Hepatic stellate cell (primary cell): ENCODE measurements at places on chromosomes 1 and 21.

GRCh38 chr1:44609412-44609767 is 64.9 kb downstream of the TMEM53 start:
- peak; percentile 47 for DNase-seq

- peak; percentile 66 for DNase-seq
Observed at GRCh38 chr21:36437745-36438128, 42.2 kb downstream of the CLDN14 start.

- DNase-seq = no peak
Observed at GRCh38 chr1:7068552-7068951, 283.3 kb downstream of the CAMTA1 start.

DNA sequence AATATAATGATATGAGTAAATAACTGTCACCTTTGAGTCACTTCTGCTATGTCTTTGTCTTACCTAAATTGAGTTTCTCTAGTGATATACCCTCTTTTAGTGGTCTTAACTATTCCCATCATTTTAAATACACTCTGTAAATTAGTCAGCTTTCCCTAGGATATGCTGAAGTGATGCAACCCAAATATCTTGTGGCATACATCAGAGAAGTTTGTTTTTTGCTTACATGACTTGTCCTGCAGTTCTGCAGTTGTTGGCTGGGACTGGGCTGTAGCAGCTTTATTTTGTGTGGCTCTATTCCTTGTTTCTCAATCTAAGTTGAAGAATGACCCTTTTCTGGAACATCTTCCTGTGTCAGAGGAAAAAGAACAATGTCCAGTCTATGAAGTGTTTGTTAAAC is 76.4 kb downstream of the TTC3 start:
- DNase-seq = peak; percentile 14

DNA sequence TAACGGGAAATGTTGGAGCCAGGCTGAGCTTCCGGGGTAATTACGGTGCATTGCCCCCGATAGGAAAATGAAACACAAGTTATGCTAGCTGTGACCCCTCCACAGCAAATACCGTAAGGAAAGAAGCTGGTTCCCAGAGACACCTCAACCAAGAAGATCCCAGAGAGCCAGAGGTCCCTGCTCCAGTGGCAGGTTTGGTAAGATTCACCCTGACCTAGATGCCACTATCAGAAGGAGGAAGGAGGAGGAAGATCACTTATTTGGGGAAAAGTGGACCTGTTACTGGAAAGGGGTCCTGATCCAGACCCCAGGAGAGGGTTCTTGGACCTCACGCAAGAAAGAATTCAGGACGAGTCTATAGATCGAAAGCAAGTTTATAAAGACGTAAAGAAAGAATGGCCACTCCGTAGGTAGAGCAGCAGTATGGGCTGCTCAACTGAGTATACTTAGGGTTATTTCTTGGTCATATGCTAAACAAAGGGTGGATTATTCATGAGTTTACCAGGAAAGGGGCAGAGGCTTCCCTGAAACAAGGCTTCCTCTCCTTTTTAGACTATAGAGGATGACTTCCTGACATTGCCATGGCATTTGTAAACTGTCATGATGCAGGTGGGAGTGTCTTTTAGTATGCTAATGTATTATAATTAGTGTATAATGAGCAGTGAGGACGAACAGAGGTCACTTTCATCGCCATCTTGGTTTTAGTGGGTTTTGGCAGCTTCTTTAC is 7.5 kb upstream of the CAPN9 start:
- DNase-seq = no peak

DNA sequence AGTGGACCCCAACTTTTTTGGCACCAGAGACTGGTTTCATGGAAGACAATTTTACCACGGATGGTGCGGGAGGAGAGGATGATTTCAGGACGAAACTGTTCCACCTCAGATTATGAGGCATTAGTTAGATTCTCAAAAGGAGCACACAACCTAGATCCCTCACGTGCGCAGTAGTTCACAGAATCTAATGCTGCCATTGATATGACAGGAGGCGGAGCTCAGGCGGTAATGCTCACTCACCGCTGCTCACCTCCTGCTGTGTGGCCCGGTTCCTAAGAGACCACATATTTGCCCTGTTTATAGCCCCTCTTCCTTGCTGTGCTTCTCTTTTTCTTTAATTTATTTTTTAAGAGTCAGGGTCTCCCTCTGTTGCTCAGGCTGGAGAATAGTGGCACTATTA is 4.6 kb downstream of the NTRK1 start:
- no peak for DNase-seq

DNA sequence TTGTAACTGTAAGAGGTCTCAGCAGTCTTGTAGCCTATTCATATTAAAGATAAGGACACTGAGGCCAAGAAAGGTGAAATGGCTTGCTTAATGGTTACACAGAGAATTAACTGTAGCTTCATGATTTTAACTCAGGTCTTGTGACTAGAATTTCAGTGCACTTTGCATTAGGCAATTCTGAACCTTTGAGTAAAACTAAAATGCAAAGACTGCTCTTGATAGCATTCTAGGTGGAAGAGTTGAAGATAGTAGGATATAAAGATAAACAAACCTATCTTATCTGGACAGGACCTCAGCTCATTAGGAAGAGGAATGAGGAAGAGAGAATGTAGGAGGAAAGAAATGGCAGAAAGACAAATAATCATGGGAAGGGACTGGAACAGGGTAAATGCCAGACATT is 68.6 kb upstream of the RGL1 start:
- DNase-seq = no peak

- DNase-seq = no peak
Observed at GRCh38 chr1:89466307-89466930, 58.2 kb upstream of the LRRC8B start.

- DNase-seq = no peak
Observed at GRCh38 chr1:66779475-66780078, 21.5 kb downstream of the INSL5 start.

GRCh38 chr1:159752135-159752580 is 28.6 kb upstream of the DUSP23 start:
- no peak for DNase-seq

DNA sequence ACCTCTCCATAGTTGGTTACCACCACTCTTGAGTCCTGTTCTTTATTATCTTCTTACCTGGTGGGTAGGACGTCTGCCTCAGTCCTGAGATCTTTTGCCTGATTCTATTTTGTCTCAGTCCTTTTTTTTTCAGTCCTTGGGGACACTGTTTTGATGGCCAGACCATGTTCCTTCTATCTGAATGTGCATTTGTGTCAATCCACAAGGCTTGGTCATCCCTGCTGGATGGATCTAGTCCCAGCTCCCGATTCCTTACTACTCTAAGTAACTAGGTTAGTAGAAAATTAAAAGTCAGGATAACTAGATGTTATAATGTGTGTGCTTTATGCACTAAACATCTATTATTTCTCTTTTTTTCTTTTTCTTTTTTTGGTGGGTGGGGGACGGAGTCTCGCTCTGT is 28.1 kb upstream of the AK4 start:
- peak; percentile 56 for DNase-seq

GRCh38 chr1:59609245-59609644 is 205.5 kb upstream of the HOOK1 start:
- no peak for DNase-seq

DNA sequence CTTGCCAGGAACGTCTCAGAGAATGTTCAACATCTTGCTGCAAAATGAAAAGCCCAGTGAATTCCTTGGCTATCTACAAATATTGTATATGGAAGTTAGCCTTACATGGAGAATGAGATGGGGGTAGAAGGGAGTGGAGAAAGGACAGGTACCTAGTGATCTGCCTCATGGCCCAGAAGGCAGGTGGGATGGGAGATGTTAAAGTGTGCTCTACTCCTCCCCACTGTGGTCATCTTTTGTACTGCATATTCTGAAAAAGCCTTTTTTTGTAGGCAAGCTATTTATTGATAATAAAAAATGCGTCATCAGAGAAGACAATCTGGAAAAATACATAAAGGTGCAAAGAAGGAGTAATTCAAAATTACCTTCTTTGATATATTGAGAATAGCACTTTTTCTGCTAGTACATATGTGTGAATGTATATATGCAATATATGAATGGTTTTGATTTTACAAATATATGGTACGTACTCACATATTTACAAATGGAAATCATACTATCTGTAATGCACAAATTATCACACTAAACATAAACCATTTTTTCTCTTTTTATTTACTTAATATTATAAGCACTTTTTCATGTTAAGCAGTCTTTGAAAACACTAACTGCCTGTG is 19.1 kb upstream of the SLC5A9 start:
- DNase-seq = no peak

DNA sequence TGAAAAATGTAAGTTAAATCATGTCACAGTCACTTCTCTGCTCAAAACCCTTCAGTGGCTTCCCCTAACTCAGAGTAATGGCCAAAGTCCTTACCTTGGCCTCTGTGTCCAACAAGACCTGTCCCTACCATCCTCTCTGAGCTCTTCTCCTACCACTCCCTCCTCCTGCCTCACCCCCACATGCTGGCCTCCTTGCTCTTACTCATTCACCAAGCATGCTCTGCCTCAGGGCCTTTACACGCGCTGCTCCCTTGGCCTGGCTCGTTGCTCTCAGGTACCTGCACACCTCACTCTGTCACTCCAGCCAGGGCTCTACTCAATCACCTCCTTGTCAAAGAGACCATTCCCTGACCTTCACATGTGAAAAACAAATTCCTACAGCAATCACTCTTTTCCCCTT is 54.2 kb downstream of the SEC16B start:
- DNase-seq = no peak

DNA sequence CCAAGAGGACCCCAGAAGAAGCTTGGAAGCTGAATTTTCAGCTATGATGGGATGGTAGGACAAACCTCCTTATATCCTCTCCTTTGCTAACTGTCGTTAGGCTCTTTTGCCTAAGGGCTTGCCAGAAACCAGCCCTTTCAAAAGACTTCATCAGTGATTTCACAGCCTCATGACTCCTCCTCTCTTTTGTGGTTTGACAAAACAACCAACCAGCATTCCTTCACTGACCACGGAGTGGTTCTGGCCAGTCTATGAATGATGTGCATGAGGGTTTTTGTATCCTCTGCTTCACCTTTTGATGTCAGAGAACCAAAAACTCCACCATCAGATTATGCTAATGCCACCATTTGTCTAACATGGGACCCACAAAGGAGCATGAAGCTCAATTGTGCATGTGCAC is 116.9 kb upstream of the COA6 start:
- DNase-seq = no peak

DNA sequence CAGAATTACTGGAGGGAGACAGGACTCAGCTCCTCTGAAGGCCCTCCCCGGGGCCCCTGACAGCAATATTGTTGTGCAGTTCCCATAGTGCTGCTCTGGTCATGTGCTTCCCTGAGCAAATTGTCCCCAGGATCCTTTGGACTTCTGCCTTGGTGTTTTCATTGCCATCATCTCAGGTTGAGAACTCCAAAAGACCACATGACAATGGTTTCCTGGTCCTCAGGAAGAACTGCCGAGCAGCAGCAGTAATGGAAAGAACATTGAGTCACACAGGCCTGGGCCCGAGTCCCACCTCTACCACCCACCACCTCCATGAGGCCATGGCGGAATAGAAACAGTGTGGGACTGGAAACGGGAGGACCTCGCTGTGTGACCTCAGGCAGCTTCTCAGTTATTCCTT is 6.3 kb upstream of the CTTNBP2NL start:
- DNase-seq = no peak

DNA sequence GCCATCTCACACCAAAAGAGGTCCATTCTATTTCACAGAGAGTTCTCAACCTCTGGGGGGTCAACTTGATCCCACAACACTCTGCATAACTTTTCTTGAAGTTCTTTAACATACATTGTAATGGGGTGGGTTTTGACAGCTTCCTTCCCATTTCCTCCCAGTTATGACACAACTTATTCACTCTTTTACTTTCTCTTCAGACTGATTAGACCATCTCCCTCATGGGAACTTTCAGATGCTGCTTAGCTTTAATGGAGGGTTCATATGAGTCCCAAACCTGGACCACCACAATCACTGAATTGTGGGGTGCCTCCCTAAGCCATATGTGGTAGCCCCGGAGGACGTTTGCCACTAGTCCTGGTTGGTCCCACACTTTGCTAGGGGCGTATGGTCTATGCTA is 28.3 kb upstream of the KCNJ15 start:
- DNase-seq = no peak

DNA sequence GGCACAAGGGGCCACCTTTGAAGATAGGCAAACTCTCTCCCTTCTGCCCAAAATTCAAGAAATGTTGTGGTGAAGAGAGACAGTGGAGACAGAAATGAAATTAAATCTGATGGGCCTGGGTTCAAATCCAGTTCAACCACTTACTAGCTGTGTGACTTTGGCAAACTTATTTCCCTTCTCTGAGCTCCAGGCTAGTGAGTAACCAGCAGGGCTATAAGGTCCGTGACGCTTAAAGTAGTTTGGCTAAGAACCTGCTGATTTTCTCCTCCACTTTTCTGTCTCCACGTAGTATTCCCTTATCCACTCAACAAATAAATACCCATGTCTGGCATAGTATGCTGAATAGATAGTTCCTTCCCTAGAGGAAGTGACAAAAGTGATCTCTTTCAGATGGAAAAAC is 1.9 kb downstream of the SLC2A1 start:
- no peak for DNase-seq

- no peak for DNase-seq
Observed at GRCh38 chr21:25717491-25718147, 17.1 kb downstream of the ATP5PF start.

DNA sequence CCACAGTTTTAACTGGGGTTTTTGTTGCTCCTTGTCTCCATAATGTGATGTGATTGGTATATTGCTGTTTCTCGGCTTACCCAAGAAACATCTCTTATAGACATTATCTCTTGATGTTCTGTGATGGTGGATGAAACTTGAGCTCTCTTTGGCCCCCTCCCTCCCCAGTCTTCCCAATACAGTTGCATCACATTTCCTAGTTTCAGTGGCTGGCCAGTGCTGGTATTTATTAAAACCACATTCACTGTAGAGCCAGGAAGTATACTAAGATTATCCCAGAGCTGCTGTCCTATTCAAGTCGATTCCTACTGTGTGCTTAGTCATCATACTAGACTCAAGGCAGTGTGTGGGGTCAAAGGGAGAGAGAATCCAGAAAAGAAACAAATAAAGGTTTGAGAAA is 244.4 kb downstream of the KAZN start:
- DNase-seq = no peak

GRCh38 chr1:90786709-90787108 is 69.6 kb upstream of the BARHL2 start:
- no peak for DNase-seq

- DNase-seq = no peak
Observed at GRCh38 chr1:91591175-91591974, 90.7 kb downstream of the CDC7 start.

GRCh38 chr1:85612704-85613361 is 32.3 kb downstream of the CCN1 start:
- DNase-seq = peak; percentile 83

- peak; percentile 60 for DNase-seq
Observed at GRCh38 chr21:44991538-44992483, 52.0 kb downstream of the SLX9 start.

- DNase-seq = no peak
Observed at GRCh38 chr1:216049741-216050430, 373.4 kb downstream of the USH2A start.

GRCh38 chr21:43903451-43904091 is 38.5 kb downstream of the AGPAT3 start:
- DNase-seq = no peak

- no peak for DNase-seq
Observed at GRCh38 chr1:21320410-21321108, 30.3 kb upstream of the ECE1 start.
